ENCODE measurements at places on chromosomes 6 and 20. TPM values are rescaled to one million over a fixed set of nuclear protein-coding genes. Genes with fewer than 3 reads are reported as not detected.

- DNase-seq = no peak
These were observed 489.0 kb downstream of the CDKAL1 start for GRCh38 chr6:21023210-21023609.

DNA sequence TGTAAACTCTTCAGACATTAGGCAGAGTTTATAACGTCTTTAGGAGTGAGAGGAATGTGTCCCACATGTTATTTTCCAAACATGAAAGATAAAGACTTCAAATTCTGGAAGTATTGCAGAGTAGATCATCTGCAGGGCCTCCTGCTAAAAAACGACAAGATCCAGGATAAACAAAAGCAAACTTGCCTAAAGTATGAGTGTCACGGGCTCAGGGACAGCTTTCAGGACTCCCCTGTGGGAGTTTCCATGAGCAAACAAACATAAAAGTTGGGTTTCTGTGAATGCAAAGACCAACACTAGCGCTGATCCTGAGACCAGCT lies 76.9 kb downstream of the TXNDC5 start:
- DNase-seq = no peak

DNA sequence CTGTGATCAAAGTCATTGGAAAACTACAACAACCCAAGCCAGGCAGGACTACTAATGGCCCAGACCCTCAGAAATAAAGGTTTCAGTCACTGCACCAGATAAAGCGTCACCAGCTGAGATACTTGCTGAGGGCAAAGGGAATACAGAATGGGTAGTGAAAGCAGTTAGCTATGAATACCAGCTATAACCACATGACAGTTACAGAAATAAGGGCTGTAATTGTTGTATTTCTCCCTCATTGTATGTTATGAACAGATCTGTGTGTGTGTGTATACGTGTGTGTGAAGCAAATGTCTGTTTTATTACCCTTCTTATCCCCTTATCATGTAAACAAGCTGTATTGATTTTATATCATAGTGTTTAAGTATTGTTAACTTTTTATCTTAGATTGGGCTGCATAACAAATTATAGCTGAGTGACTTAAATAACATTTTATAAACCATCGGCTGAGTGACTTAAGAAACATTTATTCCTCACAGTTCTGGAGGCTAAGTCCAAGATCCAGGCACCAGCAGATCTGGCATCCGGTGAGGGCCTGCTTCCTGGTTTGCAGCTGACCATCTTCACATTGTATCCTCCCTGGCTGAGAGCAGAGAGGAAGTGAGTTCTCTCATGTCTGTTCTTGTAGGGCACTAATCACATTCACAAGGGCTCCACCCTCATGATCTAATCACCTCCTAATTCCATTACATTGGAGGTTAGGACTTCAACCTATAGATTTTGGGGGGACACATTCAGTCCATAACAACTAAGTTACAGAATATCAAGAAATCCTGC lies 46.0 kb upstream of the VSX1 start:
- DNase-seq = no peak

- no peak for DNase-seq
These were observed 1.8 kb upstream of the PSORS1C2 start for GRCh38 chr6:31140643-31141042.

DNA sequence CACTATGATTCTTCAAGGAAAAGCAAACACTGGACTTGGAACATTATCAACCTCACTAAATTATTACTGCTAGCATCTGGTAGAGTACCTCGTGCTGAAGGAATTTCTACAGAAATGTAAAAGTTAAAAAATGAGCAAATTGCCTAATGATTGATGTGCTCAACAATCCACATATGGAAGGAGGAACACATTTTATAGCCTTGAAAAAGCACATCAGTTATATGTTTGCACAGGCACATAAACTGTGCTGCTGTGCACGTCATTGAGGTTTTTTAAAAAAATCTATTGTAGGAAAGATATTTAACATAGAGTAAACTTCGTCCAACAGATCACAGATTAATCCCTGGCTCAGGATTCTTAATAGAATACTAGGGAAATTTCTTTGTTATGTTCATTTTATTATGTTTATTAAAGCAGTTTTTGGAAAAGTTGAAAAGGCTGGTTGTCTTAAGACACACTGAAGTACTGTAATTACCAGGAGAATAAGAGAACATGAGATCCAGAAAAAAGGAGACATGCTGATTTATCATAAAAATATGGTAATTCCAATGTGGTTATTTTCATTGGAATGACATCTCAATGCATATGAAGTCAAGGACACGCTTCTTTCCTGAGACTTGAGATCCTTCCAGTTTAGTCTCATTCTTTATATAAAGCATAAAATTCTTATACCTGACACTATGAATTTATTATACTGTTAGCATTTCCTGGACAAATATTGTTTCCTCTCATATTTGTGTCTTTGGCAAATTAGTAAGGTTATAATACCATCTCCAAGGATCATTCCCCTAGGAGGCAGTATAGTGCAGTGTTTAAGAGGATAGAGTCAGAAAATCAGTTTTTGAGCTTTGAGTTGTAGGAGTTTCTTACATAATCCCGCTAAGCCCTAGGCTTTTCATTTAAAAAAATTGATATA lies 511.1 kb downstream of the TENT5A start:
- DNase-seq = no peak

NOX3 gene
- total RNA-seq = not detected
